ENCODE measurements at places on chromosomes 6 and 20. TPM values are rescaled to one million over a fixed set of nuclear protein-coding genes. Genes with fewer than 3 reads are reported as not detected.

Gene OPRM1
- not detected for total RNA-seq

Gene PTK6
- total RNA-seq, result 0.77 TPM

Gene TRIM31
- not detected for total RNA-seq

Gene TCF21
- total RNA-seq, result 9.7 TPM

Gene RALGAPA2
- total RNA-seq, result 36.5 TPM

Gene ZNF133
- 23.1 TPM for total RNA-seq

Gene PRRT1
- 0.64 TPM for total RNA-seq

- no peak for DNase-seq
These were observed 96.1 kb downstream of the TSHZ2 start for GRCh38 chr20:53068241-53068640.

GRCh38 chr6:16473184-16473907, 235.0 kb downstream of the GMPR start:
- no peak for DNase-seq

- no peak for DNase-seq
These were observed 12.5 kb upstream of the FOXC1 start for GRCh38 chr6:1597121-1597744.

GRCh38 chr20:54515793-54516628, 40.6 kb downstream of the DOK5 start:
- DNase-seq, result no peak

DNA sequence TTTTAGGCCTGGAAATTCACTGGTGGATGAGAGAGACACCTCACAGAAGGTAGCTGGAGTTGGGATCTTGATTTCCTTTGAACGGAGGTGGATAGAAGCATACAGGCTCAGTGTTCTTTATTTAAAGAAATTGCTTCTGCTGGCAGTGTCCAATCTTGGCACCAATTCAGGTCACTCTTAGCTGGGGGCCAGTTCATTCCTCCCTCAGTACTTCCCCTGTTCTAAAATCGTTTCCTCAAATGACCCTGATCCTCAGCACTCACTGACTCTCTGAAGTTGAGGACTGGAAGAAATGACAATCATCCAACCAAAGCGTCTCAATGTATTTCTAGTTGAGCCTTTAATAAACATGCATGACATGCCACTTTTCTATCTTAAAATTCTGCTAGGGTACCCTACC, 472.5 kb upstream of the BTBD3 start:
- DNase-seq, result no peak

- DNase-seq, result no peak
These were observed 108.4 kb downstream of the AFG1L start for GRCh38 chr6:108403236-108403635.

- DNase-seq, result no peak
These were observed 94.7 kb downstream of the PHF3 start for GRCh38 chr6:63730311-63730710.

GRCh38 chr6:13355999-13356785, 27.9 kb upstream of the TBC1D7 start:
- DNase-seq, result no peak

DNA sequence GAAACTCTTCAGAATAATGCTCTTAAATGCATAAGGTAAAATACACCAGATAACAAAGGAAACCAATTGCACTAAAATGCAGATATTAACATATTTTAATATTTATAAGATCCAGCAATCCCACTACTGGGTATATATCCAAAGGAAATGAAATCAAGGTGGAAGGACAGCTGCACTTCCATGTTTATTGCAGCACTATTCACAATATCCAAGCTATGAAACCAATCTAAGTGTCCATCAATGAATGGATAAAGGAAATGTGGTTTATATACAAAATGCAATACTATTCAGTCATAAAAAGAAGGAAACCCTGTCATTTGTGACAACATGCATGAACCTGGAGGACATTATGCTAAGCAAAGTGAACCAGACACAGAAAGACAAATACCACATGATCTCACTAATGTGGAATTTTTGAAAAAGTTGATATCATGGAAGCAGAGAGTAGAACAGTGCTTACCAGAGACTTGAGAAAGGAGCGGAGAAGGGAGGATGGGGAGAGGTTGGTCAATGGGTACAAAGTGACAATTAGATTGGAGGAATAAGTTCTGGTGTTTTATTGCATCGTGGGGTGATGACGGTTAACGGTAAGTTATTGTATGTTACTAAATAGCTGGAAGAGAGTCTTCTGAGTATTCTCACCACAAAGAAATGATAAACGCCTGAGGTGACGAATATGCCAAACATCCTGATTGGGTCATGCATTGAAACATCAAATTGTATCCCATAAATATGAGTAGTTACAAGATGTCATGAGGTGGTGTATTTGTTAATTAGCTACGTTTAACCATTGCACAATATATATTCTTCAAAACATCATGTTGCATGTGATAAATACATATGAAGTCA, 37.9 kb upstream of the RNF24 start:
- DNase-seq, result no peak

- DNase-seq, result no peak
These were observed 83.3 kb upstream of the BHLHE23 start for GRCh38 chr20:63090052-63090451.

DNA sequence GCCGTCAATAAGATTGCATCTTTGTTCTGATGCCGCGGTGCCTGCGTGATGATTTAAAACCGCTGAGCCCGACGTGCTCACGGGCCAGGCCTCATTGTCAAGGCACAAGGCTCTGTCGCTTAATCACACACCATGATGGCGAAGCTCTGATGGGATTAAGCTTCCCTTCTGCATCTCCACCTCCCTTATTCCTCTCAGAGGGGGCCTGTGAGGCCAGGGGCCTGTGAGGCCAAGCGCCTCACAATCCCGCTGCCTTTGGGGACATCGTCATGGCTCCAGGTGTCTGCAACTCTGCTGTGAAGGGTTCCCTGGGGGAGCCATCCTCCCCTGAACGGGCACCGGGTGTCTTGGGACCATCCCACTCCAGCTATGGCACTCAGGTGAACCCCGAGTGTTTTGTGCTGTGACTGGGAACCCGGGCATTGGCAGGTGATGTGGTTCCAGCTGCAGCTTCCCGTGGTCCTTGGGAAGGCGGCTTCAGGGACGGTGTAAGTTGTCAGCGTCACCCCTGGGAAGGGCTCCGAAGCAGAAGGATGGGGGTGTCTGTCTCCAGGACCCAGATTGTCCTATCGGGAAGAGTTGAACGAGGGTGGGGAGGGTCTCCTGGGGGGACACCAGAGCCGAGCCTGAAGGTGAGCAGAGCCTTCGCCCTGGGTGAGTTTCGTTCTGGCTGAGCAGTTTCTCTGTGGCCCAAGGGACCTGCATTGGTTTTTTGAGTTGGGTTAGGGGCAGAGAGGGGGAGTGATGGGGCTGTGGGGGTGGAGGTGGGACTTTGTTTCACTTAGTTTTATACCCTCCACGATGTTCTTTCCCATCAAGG, 18.0 kb upstream of the BHLHE23 start:
- no peak for DNase-seq

DNA sequence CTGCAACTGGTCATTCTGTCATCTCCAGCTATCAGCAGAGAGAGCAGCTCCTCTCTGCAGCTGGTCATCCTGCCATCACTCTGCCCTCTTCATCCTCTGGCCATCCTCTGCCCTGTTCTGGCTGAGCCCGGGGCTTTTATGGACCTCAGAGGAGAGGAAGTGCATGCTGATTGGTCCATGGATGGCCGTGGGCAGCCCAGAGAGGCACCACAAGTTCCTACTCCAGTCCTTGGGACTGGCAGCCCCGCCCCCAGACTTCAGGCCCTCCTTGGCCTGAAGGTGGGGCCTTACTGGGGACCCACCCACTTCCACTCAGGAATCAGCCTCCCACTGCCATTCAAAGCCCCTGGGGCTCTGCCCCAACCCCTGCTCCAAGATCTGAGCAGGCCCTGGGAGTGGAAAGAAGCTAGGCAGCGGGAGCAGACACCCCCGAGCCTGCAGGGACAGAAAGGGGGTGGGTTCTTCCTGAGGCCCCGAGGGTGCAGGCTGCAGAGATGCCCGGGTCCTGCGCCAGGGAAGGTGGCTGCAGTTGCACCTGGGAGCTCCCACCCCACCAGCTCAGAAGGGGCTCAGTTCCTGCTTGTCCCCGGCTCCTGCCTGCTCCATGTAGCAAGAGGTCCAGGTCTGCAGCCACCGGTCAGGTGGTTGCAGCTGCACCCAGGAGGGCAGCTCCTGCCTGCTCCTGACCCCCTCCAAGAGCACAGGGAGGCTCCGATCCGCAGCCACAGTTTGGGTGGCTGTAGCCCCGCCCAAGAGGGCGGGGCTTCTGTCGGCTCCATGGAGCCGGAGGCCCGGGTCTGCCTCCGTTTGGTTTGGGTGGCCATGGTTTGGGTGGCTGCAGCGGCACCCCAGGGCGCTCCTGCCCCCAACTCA, 34.1 kb upstream of the HMGA1 start:
- no peak for DNase-seq

DNA sequence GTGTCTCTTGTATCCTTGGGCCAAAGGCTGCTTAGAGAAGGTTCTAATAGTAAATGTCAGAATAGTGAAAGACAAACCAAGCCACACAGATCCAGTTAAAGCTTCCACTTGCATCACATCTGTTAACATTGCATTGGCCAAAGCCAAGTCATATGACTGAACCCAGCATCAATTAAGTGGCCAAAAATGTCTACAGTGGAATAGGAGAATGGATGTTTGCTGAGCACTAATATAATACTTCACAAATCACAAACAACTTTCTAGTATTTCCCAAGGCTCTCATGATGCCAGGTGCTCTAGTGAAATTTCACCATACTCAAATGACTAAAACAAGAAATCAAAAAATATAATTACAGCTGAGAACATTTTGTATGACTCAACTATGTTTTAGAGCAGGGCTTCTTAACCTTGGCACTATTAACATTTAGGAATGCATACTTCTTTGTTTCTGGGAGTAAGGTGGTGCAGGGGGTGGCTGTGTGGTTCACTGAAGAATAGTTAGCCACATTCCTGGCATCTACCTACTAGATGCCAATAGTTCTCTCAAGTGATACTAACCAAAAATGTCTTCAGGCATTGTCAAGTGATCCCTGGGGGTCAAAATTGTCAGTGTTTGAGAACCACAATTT, 148.0 kb upstream of the SPTLC3 start:
- DNase-seq, result no peak

DNA sequence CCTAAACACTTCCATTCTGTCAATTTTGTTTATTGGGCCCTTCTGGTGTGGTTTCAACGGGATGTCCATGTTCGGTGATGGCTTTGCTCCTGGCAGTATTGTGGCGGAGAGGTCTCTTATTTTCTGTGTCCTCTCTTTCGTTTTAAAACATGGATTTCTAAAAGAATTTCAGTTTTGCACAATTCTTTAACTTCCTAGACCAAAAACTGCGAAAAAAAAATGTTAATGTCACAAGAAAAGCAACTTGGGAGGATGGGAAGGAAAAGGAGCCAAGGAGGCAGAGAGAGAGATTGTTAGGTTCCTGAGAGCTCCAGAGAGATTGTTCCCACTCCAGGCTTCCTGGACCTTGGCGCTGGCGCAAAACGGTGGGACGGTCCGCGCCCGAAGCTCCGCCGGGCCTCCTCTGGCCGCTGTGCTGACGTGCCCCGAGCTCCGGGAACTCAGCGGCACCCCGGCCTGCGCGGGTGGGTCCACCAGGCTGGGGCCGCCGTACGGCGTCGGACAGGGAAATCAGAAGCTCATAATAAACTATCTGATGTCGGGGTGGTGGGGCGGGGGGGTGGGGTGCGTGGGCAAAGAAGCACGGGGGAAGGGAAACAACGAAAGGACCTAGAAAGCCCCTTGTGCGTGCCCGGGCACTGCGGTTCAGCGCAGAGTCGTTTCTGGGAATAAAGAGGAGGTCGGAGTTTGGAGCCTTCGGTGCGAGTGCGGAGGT, 951 bp upstream of the OLIG3 start:
- no peak for DNase-seq

GRCh38 chr6:56938649-56939191, 16.2 kb upstream of the BEND6 start:
- DNase-seq, result no peak

DNA sequence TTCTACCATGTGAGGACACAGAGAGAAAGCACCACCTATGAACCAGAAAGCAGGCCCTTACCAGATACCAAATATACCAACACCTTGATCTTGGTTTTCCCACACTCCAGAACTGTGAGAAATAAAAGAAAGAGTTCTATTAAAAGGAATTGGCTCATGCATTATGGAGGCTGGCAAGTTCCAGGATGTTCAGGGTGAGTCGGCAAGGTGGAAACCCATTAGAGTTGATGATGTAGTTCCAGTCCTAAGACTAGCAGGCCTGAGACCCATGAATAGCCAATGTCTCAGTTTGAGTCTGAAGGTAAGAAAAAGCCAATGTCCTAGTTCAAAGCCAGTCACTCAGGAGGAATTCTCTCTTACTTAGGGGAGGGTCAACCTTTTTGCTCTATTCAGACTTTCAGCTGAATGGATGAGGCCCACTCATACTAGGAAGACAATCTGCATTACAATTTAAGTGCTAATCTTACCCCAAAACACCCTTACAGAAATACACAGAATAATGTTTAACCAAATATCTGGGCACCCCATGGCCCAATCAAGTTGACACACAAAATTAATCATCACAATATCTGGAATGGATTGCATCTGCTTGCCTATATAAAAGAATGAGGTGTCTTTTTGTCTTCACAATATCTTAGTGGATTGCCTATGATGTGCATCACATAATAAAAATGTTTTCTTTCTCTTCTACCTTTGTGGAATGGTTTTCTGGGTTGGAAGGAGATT, 5.5 kb upstream of the TAAR1 start:
- no peak for DNase-seq

GRCh38 chr20:48349656-48350055, 478.1 kb downstream of the PREX1 start:
- DNase-seq, result no peak

DNA sequence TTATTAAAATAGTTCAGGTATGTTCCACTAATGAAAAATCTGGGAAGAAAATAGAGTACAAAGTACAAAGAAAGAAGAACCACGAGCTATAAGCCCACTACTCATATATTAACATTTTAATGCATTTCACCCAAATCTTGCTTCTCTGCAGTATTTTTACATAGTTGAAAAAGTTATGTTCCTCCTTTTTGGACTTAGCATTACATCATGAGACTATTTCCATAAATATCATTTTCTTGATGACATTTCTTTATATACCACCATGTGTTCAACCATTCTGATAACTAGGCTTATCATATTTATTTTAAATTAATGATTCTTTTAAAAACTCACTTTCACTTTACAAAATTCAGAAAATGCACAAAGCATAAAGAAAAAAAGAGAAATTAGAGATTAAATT, 3.0 kb downstream of the IPCEF1 start:
- no peak for DNase-seq

DNA sequence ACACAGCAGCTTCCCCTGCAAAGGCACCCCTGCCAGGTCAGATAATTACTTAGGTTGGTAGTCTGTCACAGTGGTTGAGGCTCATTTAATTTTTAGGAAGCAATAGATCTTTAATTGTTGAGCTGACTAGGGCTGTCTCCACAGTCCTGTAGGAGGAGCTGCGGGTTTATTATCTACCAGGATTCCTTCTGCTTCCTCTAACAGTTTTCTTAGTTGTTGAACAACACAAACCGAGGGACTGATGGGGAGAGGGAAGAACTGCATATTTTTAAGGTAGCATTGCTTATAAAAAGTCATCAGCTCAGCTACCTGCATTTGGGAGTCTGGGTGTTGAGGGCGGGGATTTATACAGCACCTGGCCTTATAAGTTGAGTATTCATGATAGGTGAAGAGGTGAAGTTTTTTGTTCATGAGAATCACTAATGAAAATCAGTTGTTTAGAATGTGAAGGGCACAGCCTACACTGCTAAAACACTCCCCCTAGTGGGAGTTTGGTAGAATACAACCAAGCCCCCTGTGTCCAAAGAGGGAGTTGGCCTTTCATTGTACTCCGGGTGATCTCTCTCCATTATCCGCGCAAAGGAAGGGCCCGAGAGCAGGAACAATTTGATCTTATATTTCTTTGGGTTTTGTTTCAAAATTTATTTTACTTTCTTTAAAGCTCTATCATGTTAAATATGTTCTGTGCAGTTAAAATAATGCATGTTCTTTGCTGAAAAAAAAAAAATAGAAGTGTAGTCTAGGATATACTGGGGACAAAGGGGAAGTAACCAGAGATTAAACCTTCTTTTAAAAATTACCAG, 69.6 kb downstream of the SSR1 start:
- DNase-seq, result no peak

Data from prostate gland (tissue), 2 donors.